NCI-H524 (cell line): ENCODE measurements at places on chromosomes 2 and 18.

DNA sequence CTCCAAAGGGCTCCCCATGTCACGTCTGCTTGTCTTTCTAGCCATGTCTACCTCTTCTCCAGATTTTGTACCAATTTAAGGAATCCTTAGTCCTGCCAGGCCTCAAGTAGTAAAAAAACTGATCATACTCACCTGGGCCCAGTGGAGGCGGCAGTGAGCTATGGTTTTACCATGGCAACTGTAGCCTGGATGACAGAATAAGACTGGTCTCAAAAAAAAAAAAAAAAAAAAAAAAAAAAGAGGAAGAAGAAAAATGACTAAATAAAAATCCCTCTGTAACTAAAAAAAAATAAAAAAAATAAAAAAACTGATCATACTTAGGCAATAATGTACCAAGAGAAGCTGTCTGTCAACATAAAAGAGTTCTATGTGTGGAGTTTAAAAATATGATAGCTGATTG is 221.6 kb downstream of the NR4A2 start:
- no peak for DNase-seq

DNA sequence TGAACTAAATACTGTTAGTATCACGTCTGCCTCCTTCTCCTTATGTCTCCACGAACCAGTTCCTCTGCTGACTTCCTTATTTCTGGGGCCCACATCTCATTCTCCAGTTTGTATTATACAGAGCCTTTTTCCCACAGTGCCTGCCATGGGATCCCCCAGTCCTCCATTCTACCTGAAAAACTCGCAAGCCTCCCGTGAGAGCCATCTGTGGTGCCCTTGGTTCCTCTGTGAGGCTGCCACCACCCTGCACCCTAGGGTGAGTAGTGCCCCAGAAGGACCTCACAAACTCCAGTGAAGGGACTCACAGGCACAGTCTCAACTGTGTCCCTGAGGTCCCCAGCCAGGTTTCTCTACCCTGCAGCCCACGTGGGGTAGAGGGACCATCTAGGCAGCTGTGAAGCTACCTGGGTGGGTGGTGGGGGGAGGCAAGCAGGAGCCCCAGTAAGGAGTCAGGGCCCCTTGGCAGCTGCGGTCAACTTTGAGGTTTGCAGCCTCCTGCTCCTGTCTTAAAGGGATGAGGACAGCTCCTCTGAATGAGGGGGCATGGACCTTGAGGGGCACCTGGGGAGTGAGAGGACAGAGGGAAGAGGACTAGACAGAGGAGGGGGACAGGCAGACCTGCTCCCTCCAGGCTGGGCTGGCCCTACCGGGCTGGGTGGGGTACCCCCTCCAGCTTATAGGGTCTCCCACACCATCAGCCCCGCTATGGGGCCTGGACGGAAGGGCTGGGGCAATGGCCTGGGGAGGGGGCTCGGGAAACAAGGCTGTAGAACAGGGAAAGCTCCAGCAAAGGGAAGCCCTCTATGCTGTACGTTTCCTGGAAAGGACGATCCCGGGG is 1.0 kb downstream of the PSTPIP2 start:
- no peak for DNase-seq

- DNase-seq = no peak
Measured at GRCh38 chr18:24446953-24447538, 13.4 kb upstream of the HRH4 start.

DNA sequence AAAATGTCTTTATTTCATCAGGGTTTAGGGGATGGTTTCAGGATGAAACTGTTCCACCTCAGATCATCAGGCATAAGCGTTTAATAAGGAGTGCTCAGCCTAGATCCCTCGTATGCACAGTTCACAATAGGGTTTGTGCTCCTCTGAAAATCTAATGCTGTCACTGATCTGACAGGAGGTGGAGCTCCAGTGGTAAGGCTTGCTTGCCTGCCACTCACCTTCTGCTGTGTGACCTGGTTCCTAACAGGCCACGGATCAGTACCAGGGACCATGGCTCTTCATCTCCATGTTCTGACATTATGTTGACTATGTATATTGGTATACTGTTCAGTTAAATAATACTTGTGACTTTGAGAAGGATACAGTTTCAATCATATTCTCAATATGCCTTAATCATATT is 41.6 kb downstream of the PPIG start:
- no peak for DNase-seq

GRCh38 chr2:72150861-72151356 is 3.2 kb upstream of the CYP26B1 start:
- DNase-seq = no peak

DNA sequence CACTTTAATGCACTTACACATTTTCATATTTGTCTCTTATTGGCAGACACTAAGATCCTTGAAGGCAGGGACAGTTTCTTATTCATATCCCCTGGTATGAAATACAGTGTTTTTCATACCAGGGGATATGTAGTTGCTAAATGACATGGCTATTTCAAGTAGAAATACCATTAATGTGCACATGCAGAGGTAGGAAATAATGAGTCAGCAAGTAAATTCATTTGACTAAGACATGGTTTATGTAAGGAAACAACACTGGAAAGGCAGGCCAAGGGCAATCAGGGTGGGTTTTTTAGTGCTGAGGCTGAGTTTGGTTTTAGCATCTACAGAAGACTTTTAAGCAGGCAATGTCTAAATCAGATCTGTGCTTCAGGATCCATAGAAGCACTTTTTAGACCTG is 155.9 kb downstream of the WDPCP start:
- DNase-seq = no peak

DNA sequence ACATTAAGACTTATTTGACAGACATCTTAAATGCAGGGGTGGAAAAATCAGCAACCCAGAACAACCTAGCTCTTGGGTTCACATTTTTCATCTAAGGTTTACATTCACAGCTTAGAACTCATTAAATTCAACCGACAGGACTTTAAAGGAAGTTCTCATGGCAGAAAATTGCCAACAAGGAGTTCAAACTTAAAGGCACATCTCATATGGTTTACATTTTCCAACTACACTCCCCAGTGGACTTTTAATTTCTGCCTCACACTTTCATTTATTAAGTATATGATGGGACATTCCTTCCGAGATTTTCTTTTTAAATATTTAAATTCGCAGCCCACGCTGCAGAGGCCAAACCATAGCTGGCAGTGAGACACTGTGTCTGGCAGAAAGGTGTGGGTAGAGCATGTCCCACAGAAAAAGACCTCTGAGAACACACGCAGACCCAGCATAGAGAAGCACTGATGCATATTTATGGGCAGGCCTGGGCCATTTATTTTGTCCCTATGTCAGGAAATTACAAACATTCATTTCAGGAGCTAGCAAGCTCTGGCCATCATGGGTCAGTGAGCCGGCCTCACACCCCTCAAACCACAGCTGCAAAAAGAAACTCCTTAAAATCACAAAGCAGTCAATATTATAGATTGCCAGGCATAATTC is 46.3 kb downstream of the STK39 start:
- no peak for DNase-seq

- DNase-seq = no peak
Measured at GRCh38 chr2:127133793-127134192, 26.8 kb upstream of the BIN1 start.

DNA sequence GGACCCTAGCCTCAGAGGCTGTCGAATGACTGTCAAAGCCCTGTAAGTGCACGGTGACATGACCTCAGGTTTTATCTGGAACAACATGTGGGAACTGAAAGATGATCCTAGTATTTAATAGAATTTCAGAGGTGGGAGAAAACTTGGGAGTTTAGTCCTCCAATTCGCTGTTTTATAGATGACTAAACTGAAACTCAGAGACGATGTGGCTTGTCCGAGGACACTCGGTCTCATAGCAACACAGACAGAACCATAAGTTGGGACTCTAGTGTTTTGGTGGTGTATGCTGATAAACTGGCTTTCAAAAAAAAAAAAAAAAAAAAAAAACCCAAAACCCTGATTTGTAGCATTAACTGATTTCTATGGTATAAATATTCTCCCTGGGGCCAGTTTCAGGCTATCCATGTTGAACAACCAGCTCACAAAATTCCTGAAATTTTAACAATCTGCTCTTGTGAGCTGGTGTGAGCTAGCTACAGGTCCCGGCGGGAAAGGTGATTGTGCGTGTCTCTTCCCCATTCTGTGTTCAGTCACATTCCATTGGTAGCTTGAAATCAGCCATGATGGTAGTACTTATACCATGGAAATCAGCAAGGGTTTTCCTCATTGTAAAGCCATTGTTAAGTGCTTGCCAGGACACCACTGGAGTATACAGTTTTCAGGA is 195.5 kb upstream of the EPAS1 start:
- no peak for DNase-seq

DNA sequence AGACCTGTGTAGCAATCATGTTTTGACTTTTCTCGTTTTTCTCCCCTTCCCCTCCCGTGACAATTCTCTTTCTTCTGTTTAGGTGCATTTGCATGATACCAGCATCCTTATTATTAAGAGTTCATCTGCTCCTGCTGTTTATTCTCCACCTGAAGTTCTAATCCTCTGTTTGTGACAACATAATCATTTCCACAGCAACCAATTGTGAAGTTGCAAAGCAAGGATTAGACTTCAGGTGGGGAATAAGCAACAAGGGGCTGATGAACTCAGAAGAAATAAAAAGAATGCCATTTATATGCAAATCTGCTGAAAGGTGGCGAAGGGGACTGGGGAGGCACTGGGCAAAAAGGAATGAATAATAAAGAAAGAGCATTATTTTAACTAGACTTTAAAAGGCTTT is 124.8 kb upstream of the LINC00305 start:
- no peak for DNase-seq

- DNase-seq = peak; percentile 32
Measured at GRCh38 chr2:161352719-161353118, 44.5 kb downstream of the PSMD14 start.

DNA sequence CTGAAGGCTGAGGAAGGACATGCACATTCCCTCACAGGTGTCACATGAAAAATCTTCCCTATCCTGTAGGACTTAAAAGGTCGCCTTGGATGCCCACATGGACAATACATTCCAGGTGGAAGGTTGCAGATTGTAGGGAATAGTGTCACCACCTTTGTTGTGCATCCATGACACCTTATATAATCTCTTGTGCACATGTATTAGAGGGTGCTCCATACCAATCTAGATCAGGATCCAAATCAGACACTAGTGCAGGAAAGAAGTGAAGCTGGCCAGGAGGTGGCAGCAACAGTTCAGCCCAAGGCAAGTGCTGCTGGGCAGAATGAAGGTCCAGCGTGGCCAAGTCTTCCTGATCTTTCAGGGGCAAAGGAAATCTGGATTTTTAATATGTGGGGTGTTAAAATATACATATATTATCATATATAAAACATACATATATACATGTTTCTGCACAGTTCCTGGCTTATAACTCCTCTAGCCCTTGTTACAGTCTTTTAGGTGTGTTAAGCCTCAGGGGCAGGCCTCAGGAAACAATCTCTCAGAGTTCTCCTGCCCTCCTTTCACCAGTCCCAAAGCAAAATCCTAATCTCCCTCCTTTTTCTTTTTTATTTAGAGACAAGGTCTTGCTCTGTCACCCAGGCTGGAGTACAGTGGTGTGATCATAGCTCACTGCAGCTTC is 16.6 kb downstream of the NIF3L1 start:
- peak; percentile 57 for DNase-seq

DNA sequence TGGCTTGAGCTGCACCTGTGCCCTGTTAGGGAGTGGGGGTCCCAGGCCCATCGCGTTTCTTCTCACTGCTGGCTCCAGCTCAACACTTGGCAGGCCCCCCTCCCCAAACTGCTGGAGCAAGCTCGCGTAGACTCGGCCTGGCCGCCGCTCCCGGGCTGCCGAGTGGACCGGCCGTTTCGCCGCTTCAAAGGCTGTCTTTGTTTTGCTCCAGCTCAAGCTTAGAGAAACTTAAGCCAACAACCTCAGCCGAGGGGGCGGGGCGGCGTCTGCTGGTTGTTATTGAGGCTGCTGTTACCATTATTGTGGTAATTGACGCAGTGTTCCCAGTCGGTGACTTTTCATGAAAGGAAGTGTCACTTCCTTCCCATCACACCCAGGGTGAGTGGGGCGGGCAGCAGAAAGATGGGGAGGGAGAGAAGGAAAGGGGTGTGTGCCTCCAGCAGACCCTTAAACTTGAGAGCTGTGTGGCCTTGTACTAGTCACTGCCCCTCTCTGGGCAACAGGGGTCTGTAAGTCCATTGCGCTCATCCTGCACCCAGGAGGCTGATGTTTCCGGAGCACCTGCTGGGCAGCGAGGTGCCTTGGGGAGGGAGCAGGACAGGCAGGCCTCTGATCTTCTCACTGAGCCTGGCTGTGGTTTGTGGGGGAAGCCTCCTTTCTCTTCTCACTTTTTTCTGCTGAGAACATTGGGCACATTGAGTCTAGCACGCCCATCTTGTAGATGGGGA is 2.1 kb downstream of the ARID5A start:
- no peak for DNase-seq

DNA sequence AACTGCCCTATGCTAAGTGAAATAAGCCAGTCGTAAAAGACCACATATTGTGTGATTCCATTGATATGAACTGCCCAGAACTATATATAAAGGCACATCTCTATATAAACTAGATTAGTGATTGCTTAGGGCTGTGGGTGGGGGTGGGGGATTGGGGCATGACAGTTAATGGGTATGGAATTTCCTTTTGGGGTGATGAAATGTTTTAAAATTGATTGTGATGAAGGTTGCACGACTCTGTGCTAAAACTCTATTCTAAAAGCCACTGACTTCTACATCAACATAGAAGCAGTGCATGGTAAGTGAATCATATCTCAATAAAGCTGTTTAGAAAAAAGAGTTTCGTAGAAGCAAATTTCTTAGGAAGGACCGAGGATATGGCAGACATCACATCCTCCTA is 53.0 kb downstream of the CDCA7 start:
- DNase-seq = no peak

DNA sequence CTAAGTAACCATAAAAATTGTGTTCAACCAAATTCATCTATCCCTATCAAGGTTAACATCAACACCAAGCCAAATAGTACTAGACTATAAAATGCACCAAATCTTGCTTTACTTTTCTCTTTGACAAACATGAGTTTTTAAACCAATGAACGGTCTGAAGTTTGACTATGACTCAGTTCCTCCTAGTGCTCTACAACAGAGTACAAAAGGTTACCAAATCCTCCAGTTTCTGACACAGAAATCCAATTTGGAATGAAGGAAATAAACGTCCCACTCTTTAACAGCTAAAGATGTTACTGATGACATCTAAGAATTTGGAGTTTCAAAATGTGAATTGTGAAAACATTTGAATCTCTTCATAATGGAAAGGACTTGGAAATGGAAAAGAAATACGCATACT is 11.8 kb upstream of the ACVR1 start:
- DNase-seq = no peak

GRCh38 chr2:13662055-13662454 is 945.3 kb downstream of the TRIB2 start:
- no peak for DNase-seq

DNA sequence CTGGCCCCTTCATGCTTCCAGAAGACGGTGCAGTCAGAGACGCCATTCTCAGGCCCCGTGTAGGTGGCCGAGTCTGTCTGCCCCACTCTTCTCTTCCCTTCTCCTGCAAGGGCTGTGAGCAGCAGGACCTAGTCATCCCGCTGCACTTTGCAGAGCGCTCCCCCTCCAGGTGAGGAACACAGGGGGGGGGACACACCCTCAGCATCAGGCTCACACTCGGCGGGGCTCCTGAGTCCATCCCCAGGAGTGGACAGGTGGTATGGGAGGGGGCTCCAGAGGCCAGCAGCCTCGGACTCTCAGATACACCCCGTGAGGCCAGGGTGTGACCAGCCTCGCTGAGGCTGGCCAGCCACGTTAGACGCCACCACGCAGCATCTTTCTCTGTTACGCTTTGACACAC is 460.5 kb upstream of the MYT1L start:
- DNase-seq = no peak

- no peak for DNase-seq
Measured at GRCh38 chr18:22536558-22536957, 118.8 kb upstream of the CTAGE1 start.

GRCh38 chr2:65554765-65555591 is 122.6 kb upstream of the SPRED2 start:
- peak; percentile 69 for DNase-seq
